ENCODE measurements at places on chromosomes 6 and 20. TPM values are rescaled to one million over a fixed set of nuclear protein-coding genes. Genes with fewer than 3 reads are reported as not detected.

GRCh38 chr6:1538369-1538768 is 71.3 kb upstream of the FOXC1 start:
- no peak for DNase-seq
- peak overlapping the region; percentile 42 for H3K27ac ChIP-seq
- peaks cover 14% of the 10 kb centered on the region for H3K36me3 ChIP-seq
- H3K4me1 ChIP-seq: peaks cover 34% of the 10 kb centered on the region

DNA sequence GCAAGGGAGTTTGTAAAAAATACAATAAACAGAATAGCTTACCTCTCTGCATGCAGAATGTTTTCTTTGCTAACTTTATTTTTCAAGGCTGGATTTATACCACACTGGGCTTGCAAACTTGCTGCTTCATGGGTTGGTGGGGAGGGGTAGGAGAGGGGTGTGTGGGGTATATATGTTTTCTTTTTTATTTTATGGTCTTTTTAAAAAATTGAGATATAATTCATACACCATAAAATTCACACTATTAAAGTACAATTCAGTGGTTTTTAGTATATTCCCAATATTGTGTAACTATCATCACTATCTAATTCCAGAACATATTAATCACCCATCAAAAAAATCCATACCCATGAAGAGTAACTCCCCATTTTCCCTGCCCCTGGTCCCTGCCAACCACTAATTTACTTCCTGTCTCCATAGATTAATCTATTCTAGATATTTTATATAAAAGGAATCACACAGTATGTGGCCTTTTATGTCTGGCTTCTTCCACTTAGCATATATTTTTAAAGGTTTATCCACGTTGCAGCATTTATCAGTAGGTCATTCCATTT is 14.3 kb upstream of the TRPC4AP start:
- no peak overlapping the region for H3K27ac ChIP-seq
- peaks cover 11% of the 10 kb centered on the region for H3K36me3 ChIP-seq
- peaks cover 9% of the 10 kb centered on the region for H3K27me3 ChIP-seq
- no peak for DNase-seq

DNA sequence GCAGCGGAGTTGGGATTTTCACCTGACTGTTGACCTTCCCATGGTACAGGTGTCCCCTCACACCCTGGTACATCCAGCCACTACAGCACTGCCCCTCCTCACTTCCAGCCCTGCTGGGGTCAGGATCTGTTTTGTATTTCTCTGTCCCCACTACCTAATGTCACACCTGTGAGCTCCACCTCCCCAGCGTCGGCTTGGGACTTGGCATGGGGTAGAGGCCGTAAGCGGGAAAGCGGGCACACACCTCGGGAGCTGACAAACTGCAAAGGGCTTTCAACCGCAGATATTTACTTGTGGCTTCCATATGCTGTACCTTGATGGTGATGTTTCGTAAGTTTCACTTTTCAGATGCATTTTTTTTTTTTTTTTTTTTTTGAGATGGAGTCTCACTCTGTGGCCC is 5.4 kb upstream of the CCN5 start:
- no peaks in the 10 kb centered on the region for H3K4me1 ChIP-seq
- no peaks in the 10 kb centered on the region for H3K36me3 ChIP-seq
- no peak overlapping the region for H3K4me3 ChIP-seq
- no peak for DNase-seq

DNA sequence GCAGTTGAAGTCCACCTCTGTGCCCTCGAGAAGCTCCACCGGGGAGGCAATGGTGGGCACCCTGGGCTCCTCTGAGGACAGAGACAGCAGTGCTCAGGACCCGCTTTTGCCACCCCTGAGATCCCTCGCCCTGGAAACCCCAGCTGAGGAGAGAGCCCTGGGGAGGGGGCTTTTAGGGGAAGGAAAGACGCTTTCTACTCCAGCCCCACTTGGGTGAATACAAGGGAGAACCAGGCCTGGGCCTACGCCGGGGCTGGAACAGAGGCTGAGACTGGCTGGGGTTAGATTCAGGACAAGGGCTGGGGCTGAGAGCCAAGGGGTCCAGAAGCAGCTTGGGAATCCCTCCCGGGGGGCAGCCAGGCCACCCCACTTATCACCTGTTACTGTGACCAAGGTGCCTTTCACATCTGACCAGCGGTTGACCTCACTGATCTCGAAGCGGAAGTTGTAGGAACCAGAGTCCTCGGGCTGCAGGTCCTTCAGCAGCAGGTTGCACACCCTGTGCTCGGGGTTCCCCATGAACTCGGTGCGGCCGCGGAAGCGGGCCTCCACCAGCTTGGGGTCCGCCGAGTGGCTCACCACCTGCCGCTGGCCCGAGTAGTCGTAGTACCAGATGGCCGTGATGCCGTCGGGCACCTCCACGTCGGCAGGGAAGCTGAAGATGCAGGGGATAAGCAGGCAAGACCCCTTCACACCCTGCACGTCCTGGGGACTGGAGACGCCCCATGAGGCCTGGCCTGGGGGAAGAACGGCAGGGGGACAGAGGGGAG is 6.2 kb downstream of the SIGLEC1 start:
- H3K4me1 ChIP-seq: no peaks in the 10 kb centered on the region
- H3K27me3 ChIP-seq: no peaks in the 10 kb centered on the region
- DNase-seq: no peak
- H3K27ac ChIP-seq: no peak overlapping the region
- H3K4me3 ChIP-seq: no peak overlapping the region
- no peaks in the 10 kb centered on the region for H3K36me3 ChIP-seq

FOXP4 gene
- 4.8 TPM for total RNA-seq

DNA sequence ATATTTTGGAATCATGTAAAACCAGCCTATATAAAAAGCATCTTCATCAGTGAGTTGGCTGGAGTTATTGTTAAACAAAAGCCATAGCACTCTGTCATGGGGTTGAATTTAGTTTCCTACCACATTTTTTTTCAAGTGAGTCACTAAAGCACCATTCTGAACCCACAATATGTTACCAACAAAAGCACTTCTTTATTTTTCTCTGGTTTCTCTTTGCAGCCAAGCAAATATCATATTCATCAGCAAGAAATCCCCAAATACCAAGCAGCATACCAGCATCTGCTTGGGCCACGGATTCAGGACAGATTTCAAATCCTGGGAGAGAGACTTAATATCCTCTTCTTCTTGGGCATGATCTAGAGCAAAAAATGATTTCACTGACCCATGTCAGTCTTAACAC is 441.4 kb downstream of the BCKDHB start:
- H3K27me3 ChIP-seq: peaks cover 4% of the 10 kb centered on the region
- no peaks in the 10 kb centered on the region for H3K4me1 ChIP-seq
- no peak for DNase-seq
- H3K36me3 ChIP-seq: no peaks in the 10 kb centered on the region
- no peak overlapping the region for H3K27ac ChIP-seq

GOPC gene
- 24.1 TPM for total RNA-seq

DEFB124 gene
- total RNA-seq: not detected

MED23 gene
- 34.3 TPM for total RNA-seq

TLDC2 gene
- total RNA-seq: not detected

DNA sequence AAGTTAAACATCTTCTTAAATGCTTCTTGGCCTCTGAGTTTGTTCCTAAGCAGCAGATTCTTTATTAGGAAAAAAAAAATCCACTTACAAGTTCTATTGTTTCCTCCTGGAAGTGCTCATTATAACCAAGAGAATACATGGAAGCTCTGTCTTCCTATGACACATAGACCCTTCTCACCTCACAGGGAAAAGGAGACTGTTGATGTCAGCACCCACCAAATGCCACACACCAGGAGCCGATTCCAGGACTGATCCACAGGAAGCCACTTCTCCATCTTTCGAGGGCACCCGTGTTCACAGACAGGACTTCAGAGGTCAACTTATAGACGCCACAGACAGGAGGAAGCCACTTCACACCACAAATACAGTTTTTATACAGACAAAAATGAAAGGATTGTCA is 13.4 kb upstream of the BNIP5 start:
- H3K4me1 ChIP-seq: no peaks in the 10 kb centered on the region
- DNase-seq: no peak
- no peak overlapping the region for H3K27ac ChIP-seq
- H3K36me3 ChIP-seq: no peaks in the 10 kb centered on the region
